Stimulated activated CD4-positive, alpha-beta T cell treated with anti-CD3 and anti-CD28 coated beads, Interleukin-4, amount 100 ng/mL, for 4 hours (primary cell): ENCODE measurements at places on chromosomes 3 and 15.

GRCh38 chr3:135503065-135503759 lies 462.3 kb upstream of the PPP2R3A start:
- no peak for DNase-seq

- peak; percentile 8 for DNase-seq
These were observed 13.3 kb upstream of the KIF23 start for GRCh38 chr15:69400850-69401249.

- no peak for DNase-seq
These were observed 27.1 kb upstream of the SLC22A13 start for GRCh38 chr3:38238416-38239008.

DNA sequence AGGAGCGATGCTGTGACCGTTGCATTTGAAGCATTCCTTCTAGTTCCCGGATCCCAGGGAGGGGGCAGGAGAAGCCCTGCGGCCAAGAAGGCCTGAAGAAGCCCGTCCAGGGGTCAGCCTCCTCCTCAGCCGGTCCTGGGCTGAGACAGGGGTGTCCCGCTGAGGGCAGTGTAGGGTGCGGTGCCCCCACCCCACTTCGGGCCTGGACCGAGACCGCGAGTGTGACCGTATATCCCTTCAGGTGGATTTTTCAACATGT lies 2.8 kb downstream of the OCA2 start:
- DNase-seq = no peak

GRCh38 chr3:127483902-127484591 lies 106.5 kb downstream of the TPRA1 start:
- DNase-seq = no peak

- no peak for DNase-seq
These were observed 20.2 kb downstream of the AMOTL2 start for GRCh38 chr3:134353831-134354611.

DNA sequence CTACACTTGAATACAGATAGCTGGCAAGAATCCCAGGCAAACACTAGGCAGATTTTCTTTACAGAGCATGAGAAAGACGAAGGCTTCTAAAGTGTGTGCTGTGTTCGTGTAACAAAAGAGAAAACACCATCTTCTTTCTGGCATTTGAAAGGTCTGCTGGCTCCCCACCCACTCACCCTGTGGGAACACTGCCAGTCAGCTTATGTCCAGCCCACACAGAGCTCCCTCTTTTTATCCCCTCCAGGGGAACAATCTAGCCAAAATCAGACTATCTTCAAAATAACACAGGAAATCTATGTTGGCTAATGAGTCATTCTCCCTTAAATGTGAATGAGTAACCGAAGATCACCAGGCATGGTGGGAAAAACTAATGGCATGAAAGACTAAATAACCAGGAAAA lies 45.6 kb upstream of the PAQR5 start:
- DNase-seq = no peak

DNA sequence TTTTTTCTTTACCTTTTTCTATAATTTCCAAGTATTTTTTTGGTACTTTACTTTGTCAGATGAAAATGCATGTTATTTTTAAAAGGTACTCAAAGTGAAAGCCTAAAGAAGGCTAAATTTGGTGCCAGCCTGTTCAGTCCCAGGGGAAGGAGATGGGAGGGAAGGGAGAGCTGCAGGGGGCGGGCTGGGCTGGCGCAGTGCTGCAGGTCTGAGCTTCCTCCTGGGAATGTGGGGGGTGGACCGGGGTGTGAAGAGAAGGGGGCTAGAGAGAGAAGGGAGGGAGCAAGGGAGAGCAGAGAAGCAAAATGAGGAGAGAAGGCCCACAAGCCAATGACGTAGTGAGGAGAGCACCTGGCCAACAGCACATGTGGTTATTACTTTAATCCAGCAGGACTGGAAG lies 71.0 kb upstream of the SCN5A start:
- DNase-seq = no peak

GRCh38 chr3:37686220-37686619 lies 175.5 kb upstream of the CTDSPL start:
- DNase-seq = no peak

- no peak for DNase-seq
These were observed 805.7 kb upstream of the GBE1 start for GRCh38 chr3:82567029-82567600.

GRCh38 chr15:93221759-93222158 lies 132.7 kb upstream of the RGMA start:
- no peak for DNase-seq

GRCh38 chr3:109385442-109386318 lies 48.3 kb upstream of the DPPA4 start:
- no peak for DNase-seq

- no peak for DNase-seq
These were observed 322.1 kb downstream of the THSD4 start for GRCh38 chr15:71437404-71437803.

DNA sequence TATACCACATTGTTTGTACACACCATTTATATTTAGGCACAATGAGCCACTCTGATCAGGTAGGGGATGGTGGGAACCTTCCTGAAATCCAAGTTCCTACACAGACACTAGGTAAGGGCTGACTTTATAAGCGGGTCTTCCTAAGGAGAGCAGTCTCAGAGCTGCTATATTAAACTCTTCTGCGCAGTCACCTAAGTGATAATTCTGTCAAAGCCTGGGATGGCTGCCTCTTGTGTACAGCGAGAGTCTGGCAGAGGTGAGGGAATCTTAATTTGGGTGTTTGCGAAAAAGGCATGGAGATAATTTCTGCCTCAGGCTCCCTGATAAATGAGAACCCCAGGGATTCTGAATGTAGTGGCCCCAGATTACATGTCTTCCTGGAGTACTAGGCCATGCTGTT lies 113.1 kb downstream of the EDEM1 start:
- no peak for DNase-seq
